MM.1S (cell line): ENCODE measurements at places on chromosomes 11 and 22.

DNA sequence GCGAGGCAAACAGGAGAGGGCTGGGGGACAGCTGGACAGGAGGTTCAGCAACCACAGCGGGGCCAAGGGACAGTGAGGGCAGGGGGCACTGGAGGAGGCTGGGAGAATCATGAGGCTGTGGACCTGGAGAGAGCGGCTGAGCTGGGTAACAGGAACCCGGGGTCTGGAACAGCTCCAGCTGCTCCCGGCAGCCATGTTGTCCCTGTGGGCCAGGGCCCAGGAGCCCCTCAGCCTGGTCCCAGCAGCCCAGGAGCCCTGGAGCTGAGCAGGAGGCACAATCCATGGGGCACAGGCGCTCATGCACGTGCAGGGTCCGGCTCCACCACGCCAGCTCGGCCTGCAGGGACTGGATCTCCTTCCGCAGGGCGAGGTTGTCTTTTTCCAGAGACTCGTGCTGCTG lies 7.4 kb downstream of the BATF2 start:
- no peak for DNase-seq

- no peak for DNase-seq
These were observed 1.1 kb downstream of the ST13 start for GRCh38 chr22:40855071-40855978.

DNA sequence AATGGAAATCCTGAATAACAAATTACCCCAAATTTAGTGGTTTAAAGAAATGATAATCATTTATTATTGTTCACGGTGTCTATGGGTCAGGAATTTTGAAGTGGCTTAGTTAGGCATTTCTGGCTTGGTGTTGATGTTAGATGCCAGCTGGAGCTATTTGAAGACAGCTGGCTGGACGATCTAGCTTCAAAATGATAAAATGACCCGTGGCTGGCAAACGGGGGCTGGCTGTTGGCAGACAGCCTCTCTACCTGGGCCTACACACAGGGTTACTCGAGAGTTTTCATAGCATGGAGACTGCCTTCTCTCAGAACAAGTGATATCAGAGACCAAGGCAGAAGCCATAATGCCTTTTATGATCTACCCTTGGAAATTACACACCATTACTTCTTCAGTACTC lies 285.2 kb downstream of the METTL15 start:
- no peak for DNase-seq

DNA sequence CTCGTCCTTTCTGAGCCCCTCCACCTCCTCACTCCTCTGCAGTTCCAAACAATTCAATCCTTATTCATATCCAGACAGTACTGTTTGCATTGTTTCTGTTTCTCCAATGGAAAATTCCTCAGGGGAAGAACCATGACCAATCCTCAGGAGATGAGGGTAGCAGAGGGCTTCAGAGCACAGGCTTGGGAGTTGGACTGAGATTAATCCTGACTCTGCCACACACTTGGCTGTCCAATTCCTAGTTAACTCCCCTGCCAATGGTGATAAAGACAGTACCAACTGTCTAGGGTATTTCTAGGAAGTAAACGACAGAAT lies 58.0 kb downstream of the MICAL3 start:
- no peak for DNase-seq

GRCh38 chr11:23473782-23474181 lies 613.5 kb upstream of the CCDC179 start:
- no peak for DNase-seq

- no peak for DNase-seq
These were observed 619.0 kb downstream of the SOX6 start for GRCh38 chr11:15737320-15737719.

DNA sequence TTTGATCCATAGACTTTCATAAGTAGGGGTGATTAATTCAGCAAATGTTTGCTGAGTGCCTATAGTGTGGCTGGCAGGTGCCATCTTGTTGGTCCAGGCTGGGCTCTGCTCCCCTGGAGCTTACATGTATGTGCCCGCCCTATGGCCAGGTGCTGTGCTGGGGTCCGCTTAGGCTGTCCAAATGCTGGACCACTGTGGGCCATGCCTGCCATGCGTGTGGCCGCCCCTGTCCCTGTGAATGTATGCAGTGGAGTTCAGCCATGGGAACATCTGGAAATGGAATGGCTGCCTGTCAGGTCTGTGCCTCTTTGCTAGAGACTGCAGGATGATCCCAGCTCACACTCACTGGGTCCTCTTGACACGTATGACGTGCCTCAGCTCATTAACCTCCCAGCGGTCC lies 594.6 kb downstream of the TBC1D22A start:
- DNase-seq: no peak

DNA sequence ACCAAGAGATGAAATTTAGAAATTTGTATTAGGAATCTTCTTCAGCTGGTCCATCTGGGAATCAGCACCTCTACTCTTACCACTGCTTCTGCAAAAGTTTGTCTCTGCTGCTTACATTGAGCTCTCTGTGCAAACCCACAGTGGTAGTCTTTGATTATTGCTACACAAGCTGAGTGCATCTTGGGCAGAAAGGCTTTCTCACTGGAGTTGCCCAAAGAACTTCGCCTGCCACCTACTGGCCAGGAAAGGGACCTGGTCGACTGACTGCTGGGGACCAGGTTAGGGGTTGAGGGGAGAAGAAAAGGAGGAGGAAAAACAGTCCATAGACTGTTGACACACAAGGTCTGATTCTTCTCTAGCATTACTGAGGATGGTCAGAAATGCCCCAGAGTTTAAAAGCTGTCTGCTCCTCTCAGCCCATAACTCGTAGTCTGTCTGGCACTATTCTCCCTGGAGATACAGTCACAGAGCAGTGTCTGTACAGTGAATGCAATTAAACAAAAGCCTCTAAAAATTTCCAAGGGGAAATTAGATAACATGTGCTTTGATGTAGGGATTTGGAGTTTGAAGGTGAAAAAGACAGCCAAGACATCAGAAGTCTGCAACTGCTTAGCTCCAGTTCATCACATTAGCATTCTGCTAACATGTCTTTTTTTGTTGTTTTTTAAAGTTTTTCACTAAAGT lies 215.0 kb upstream of the CTSC start:
- DNase-seq: peak; percentile 72

DNA sequence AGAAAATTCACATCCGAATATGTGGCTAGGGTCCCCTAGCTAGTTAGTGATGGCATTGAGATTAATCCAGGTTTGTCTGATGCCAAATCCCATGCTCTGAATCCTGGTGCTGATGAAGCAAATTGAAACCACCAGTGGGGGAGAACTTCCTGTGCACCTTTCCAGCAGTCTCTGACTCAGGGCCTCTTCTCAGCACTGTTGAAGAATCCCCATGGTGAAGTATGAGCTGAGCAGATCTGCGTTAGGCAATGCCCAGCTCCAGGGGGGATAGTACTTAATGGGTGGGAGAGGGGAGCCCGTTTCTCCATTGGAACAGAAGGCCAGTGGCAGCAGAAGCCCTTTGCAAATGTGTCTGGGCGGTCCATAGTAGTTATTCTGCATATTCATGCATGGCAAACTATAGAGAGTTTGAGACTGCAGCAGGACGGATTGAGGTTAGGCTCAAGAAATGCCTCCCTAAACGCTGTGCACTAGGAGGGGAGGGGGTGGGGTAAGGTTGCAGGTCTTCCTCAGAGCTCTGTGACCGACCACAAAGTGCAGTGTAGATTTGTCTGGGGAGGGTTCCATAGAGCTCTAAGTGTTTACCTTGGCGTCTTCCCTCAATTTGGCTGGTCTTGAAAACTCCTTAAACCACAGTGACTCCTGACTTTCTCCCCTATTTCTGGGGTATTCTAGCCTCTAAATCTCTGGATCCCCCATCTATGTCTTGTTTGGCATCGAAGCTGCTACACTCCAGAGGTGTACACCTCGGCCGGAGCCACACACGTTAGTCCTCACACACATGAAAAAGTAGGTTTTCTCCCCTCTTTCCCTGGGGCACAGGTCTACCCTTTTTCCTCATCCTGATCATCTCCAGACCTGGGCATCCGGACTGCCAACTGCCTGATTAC lies 4.8 kb downstream of the POU2F3 start:
- DNase-seq: no peak

DNA sequence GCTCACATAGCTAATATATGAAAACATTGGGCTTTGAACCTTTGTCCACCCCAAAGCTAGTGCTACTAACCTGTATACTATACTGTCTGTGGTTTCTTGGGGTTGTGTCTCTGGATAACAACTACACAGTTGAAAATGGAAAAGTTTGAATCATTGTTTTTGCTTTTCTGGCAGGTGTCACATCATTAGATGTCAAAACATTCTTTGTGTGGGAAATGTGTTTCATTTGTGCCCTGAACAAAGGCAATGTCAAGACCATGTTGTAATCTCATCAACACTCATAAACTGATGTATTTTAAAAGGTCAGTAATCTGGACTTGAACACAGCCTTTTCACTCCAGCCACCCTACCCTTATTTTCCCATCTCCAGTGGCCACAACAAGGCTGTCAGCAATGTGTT lies 16.5 kb downstream of the SYT13 start:
- DNase-seq: no peak

GRCh38 chr11:105224482-105225253 lies 85.1 kb upstream of the CARD18 start:
- no peak for DNase-seq

DNA sequence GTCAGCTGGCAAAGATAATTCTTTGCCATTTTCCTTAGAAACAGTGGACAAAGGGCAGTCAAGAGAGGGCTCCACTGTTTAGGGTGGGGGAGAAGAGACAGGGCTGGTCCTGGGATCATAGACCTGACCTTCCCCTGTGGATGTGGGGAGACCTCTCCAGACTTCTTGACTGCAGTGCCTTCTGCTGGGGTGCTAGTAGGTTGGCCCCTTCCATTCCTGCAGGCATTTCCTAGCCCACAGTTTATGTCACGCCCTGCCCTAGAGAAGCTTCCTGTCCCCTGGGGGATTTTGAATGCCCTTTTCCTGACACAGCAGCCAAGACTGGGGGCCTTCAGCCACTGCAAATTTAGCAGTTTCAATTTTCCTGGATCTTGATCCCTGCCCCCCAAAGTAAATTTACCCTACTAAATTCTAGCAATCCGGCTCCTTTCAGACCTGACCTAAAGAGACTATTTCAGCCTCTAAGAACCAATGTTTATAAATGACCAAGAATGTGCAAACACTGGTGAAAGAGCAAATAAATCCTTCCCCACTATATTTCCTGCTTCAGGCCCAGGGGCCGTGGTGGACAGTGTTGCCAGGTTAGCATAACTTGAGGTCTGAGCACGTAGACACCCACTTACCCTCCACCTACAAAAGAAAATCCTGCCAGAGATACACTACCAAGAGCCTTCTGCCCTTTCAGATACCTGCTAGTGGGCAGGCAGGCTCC lies 58.4 kb downstream of the PPFIBP2 start:
- DNase-seq: no peak

DNA sequence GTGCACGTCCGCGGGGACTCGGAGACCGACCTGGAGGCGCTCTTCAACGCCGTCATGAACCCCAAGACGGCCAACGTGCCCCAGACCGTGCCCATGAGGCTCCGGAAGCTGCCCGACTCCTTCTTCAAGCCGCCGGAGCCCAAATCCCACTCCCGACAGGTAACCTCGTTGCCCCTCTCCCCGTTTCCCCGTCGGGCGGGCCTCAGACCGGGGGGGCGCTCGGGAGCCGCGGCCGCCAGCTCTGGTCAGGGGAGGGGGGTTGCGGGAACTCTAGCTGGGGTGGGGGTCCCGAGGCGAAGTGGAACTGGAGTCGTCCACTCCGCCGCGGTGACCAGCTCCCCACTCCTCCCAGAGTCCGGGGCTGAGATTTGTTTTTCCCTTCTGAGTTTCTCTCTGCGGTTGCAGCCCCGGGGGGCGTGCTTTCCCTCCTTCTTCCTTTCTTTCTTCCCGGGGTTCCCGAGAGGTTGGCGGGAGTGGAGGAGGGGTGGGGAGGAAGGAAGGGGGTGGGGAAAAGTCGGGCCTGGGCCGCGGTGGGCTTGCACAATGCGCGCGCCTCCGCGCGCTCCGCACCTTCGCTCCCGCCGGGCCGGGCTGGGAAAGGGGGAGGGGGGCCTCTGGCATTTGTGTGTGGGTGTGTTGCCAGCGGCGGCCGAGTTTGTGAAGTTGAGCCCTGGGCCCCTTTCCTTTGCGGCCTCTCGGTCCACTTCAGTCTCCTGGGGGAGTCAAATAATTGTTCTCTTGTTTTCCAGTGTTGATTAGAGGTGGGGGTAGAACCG lies 952 bp downstream of the YAP1 start:
- DNase-seq: peak; percentile 34

GRCh38 chr11:70568814-70569617 lies 170.7 kb downstream of the CTTN start:
- DNase-seq: no peak

GRCh38 chr11:93490996-93491618 lies 52.1 kb downstream of the SMCO4 start:
- DNase-seq: no peak

- no peak for DNase-seq
These were observed 1.1 kb upstream of the KRTAP5-7 start for GRCh38 chr11:71525938-71526495.

DNA sequence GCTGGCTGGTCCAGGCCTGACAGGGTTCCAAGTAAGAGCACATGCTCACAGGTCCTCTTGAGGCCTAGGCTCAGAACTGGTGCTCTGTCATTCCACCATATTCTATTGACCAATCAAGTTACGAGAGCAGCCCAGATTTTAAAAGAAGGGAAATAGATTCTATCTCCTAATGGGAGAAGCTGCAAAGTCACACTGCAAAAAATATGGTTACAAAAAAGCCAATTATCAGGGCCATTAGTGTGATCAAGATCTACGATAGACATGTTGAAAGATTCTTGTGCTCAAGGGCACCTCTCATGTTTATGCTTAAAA lies 96.1 kb downstream of the CD44 start:
- no peak for DNase-seq

DNA sequence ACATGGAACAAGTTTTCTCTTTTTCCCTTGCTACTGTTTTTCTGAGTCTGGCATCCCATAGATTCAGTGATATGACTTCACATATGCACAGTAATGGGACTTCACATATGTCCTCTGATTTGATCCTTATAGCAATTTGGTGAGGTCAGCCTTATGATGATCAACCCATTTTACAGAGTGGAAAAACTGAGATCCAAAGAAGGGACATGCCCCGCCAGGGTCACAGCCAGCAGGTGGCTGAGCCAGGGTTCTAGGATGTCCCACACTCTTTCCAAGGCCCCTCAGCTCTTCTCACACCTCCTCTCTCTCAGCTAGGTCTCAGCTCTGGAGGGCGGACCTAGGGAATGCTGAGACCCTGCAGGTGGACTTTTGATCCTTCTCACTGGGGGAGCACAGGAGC lies 44.3 kb upstream of the CD82 start:
- DNase-seq: no peak

GRCh38 chr11:132022733-132023478 lies 652.5 kb downstream of the NTM start:
- no peak for DNase-seq

- DNase-seq: no peak
These were observed 5.9 kb upstream of the CAT start for GRCh38 chr11:34432822-34433221.

- no peak for DNase-seq
These were observed 25.4 kb downstream of the FXYD6 start for GRCh38 chr11:117851106-117851505.
